ENCODE measurements at places on chromosomes 16 and 17. TPM values are rescaled to one million over a fixed set of nuclear protein-coding genes. Genes with fewer than 3 reads are reported as not detected.
A peak's percentile ranks its signal among the peaks of the same experiment; 100 is the strongest.

PLA2G10 gene
- polyA plus RNA-seq, result 0.43 TPM

C17orf107 gene
- 1.2 TPM for polyA plus RNA-seq

ATP2C2 gene
- polyA plus RNA-seq, result 0.57 TPM

ODAD4 gene
- polyA plus RNA-seq, result 0.93 TPM

ST6GALNAC1 gene
- polyA plus RNA-seq, result 0.54 TPM

ZFP90 gene
- polyA plus RNA-seq, result 20.3 TPM

ZFPM1 gene
- 2.3 TPM for polyA plus RNA-seq

TMEM107 gene
- 7.2 TPM for polyA plus RNA-seq

MT3 gene
- polyA plus RNA-seq, result 8.9 TPM

GNG13 gene
- not detected for polyA plus RNA-seq

ABAT gene
- 24.5 TPM for polyA plus RNA-seq

SMIM22 gene
- polyA plus RNA-seq, result 1.6 TPM

GRCh38 chr17:71398800-71399219, 722.0 kb upstream of the SOX9 start:
- no peak for DNase-seq

- no peak for DNase-seq
Observed at GRCh38 chr17:50935221-50935995, 69.3 kb upstream of the TOB1 start.

- peak; percentile 55 for DNase-seq
Observed at GRCh38 chr16:85316321-85316919, 204.1 kb upstream of the CIBAR2 start.

DNA sequence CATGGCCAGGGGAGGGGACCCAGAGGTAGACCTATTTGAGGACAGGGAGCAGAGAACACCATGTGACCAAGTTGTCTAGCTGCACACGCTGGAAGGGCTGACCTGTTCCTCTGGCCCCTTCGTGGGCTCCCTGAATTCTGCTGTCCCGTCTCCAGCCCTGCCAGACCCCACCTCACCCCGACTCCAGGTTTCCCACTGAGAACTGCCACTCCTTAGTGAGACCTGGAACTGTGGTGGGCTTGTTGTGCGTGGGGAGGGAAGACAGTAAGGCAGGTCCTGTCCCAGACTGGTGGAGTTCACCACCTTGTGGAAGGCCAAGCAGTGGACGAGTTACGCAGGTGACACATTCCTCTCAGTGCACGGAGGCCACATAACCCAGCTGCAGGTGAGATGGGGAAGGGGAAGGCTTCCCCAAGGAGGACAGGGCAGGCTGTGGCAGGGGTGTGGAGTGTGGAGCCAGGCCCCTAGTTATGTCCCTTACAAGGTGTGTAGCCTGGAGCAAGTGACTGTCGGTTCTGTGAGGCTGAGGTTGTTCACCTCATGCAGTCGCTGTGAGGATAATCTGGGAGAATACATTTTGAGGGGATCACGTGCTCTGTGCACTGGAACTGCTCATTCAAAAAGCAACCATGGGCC, 54.7 kb downstream of the USP22 start:
- DNase-seq, result no peak

DNA sequence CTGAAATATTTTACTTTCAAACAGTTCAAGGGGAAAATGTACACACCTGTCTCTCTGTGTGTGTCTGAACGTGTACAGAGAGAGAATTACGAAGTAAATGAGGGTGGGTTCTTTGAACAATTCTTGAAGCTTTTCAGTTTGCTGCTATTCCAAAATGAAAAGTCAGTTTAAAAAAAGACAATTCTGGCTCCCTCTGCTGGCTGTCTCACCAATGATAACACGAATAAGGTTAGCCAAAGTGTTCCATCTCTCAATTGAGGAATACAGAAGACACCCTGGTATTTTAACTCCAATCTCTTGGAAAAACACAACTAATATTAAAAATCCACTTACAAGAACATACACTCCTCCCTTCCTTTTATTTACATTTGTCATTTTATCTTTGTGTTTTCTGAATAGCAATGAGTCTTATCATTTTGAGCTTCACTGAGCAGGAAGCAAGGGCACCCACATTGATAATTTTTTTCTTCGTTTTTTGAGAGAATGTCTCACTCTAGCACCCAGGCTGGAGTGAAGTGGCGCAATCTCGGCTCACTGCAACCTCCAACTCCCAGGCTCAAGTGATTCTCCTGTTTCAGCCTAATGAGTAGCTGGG, 20.5 kb downstream of the EFTUD2 start:
- peak; percentile 70 for DNase-seq

GRCh38 chr16:683396-684070, 601 bp downstream of the JMJD8 start:
- DNase-seq, result no peak

DNA sequence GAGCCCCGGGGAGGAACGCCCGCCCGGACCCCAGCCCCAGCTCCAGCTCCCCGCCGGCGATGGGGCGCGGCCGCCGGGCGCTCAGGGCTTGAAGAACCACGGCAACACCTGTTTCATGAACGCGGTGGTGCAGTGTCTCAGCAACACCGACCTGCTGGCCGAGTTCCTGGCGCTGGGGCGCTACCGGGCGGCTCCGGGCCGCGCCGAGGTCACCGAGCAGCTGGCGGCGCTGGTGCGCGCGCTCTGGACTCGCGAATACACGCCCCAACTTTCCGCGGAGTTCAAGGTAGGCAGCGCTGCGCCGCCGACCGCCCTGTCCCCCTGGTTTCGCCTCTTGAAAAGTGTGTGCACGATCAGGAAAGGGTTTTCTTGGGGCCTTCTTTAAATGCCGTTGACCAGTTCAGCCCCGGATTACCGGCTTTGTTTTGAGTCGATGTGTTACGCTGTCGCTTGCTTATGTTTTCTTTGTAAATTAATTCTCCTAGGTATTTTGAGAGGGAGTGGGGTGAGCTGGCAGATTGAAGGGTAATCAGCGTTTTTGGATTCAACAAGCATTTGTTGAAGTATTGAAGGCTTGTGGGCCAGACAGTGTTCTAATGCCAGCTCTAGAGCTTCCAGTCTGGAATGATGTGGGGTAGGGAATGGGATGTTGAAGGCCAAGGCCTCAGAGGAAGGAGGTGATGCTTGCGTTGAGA, 681 bp downstream of the USP43 start:
- peak; percentile 50 for DNase-seq

- peak; percentile 92 for DNase-seq
Observed at GRCh38 chr17:1515640-1516387, 598 bp downstream of the INPP5K start.

DNA sequence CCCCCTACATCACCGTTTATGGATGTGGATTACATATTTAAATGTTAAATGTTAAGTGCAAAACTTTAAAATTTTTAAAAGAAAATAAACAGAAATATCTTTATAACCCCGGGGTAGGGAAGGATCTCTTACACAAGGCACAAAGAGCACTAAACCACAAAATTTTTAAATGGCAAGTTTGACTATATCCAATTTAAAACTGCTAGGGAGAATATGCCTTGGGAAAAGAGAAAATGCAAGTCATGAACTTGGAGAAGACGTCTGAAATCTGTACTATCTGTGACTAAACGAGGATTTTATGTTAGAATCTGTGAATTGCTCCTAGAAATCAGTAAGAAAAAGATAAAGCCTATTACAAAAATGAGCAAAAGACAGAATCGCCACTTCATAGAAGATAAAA, 28.7 kb upstream of the SLFN13 start:
- DNase-seq, result no peak

DNA sequence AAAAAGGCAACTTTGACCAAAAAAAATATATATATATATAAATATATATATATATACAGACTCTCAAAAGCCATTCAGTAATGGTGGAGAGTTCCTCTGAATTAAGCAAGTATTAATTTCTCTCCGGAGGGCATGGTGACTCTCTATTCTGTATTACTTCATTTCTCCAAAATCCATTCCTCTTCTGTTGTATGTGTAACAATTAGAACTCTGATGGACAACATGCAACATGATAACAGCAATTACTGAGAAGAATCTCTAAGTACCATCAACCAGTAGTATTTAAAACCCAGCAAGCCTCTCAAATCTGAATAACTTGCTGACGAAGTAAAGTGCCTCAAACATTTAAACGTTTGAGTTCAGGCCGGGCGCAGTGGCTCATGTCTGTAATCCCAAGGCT, 2.3 kb downstream of the GRB2 start:
- DNase-seq, result no peak

GRCh38 chr16:1459967-1460366, 14.9 kb downstream of the CLCN7 start:
- DNase-seq, result no peak

GRCh38 chr16:1073566-1074378, 1.2 kb downstream of the SSTR5 start:
- DNase-seq, result no peak

GRCh38 chr17:49618028-49618611, 42.4 kb downstream of the NXPH3 start:
- DNase-seq, result no peak

- DNase-seq, result peak; percentile 87
Observed at GRCh38 chr17:19317359-19318095, 45.0 kb downstream of the B9D1 start.

DNA sequence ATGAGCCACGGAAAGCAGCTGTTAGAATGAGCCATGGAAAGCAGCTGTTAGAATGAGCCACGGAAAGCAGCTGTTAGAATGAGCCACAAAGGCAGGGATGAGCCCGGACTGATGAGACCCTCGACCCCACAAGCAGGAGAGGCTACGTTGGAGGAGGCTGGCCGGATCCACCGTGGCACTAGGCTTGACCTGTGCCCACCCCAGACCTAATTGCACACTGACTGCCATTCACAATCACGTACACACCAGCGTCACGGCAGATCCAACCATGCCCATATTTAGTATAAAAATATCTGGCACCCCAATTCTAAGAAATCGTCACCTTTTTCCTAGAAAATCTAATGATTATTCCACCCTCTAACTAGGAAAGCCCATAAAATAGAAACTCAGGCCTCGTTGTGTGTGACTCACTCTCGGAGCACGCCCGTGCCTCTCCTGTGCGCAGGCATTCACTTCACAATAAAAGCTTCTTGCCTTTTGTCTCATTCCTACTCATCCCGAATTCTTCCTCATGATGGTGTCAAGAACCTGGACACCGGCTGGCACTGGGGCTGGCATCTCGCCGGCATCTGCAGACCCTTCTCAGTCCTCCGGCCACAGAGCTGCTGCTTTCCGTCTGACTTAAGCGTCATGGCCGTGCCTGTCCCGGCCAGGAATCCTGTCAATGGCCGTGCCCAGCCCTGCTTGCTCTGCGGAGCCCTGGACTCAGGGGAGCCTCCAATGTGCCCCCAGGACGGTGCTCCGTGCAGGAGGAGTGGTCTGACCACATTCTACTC, 5.5 kb upstream of the SECTM1 start:
- DNase-seq, result peak; percentile 89

- DNase-seq, result no peak
Observed at GRCh38 chr16:48450367-48450766, 65.2 kb upstream of the SIAH1 start.

- peak; percentile 48 for DNase-seq
Observed at GRCh38 chr17:609232-609810, 105.3 kb downstream of the VPS53 start.

GRCh38 chr16:78505544-78506366, 406.3 kb downstream of the WWOX start:
- DNase-seq, result peak; percentile 99

- no peak for DNase-seq
Observed at GRCh38 chr17:67879662-67880061, 54.4 kb downstream of the BPTF start.

DNA sequence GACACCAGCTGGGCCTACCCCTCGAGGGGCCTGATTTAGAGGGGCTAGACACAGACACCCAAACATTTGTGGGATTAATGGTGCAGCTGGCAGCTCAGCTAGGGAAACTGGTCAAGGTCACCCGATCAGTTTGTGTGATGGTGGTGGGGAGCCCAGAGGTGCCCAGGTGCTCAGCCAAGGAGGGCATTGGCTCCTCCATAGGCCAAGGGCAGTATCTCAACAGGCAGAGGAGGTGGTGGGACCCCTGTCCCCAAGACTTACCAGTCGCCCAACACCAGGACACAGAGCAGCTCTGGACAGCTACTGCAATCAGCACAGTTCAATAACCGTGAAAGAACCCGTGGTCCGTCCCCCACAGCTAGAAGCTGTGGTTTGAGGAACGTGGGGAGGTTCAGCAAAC, 120.9 kb downstream of the C16orf78 start:
- DNase-seq, result no peak

DNA sequence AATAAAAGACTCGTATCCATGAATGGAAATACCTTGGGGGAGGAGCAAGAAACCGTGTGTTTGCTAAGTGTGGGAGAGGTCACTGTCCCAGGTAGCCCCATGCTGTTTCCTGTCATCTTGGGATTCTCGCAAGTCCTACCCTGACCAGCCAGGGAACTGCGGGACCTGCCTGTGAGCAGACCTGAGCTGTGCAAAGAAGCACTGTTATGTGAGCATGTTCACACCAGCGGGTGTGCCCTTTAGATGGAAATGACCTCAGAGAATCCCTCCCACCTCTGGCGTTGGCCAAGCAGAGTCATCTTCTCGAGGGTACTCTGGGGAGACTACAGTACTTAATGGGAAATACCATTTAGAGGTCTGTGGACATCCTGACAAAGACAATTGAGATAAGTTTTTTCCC, 127.0 kb upstream of the MON1B start:
- DNase-seq, result peak; percentile 26

DNA sequence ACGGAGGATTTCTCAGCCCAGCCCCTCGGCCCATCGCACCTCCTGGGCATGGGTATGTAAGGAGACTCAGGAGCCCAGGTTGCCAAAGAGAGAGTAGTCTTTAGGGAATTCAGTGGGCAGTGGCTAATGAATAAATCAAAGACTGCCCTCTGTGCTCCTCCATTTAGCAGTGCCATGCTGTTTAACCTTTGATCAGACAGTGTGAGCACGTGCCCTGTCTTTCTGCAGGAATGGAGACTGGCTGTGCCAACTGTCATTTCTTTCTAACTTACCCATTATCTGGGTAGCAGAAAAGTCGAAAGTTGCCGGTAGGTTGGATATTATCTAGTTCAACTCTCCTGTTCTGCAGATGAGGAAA, 62.4 kb downstream of the CDRT4 start:
- no peak for DNase-seq

DNA sequence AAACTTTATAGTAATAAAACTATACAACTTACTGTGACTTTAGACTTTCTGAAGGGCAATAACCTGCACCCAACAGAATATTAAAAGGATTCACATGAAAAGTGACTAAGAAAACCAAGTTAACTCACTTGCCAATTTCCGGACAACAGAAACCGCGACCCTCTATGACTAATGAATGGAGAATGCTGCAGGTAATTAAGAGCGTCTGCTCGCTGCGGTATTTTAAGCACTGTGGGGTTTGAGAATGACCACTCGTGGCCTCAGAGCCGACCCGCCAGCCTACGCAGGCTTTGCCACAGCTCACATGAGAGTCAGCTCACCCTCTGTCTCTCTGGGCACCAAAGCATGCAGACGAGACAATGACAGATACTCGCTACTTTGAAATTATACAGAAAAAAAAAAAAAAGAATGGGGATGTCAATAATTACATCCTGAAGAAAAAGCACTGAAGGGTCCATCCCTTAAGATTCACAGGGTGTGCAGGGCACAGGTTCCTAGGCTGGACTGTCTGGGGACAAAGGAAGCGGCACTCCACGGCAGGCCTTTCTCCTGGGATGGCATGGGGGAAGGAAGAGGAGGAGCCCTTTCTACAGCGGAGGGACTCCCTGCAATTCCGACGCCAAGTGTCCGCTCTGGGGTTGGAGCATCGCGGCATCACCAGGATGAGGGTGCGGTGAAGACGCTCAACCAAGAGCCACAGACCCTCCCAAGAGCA, 35.0 kb downstream of the ZCCHC14 start:
- no peak for DNase-seq

GRCh38 chr16:19967561-19967960, 82.9 kb upstream of the GPRC5B start:
- DNase-seq, result no peak

- no peak for DNase-seq
Observed at GRCh38 chr16:647173-647902, 1.8 kb upstream of the WDR90 start.
